ENCODE measurements at places on chromosomes 6 and 20.
A peak's percentile ranks its signal among the peaks of the same experiment; 100 is the strongest.

DNA sequence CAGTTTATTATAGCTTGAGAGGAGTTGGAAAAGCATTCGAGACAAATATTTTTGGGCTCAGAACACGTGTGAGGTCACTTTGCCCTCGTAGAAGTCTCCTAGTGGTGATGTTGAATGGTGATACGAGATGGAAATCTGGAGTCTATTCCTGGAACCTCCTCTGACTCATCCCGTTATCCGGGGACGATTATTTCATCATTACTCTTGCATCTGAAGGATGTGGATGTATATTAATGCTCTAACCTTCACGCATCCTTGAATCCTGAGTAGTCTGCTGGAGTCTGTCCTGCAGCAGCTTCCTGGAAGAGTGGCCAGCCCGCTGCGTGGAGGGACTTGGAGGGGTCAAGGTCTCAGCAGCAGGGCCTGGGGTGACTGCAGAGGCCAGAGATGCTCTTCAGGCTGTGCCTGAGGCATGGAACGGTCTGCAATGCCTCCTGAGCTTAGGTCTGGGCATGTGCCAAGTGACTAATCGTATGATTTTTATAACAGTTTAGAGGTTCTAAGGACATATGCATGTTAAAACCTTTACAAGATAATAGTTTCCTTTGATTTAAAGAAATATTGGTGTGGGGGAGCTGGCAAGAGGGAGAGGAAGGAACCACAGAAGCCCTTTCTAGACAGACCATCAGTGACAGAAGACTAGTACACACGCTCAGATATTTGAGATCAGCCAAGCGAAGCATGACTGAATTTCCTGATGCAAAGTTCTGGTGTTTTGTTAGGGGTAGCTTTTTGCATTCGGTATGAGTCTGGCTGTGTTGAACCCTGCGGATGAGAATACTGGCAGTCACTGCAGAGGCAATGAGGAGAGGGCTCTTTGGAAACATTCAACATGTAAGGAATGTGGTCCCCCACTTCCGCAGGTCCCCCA is 400.2 kb downstream of the QKI start:
- no peak for DNase-seq

- DNase-seq, result no peak
Observed at GRCh38 chr6:168741942-168742782, 301.2 kb downstream of the SMOC2 start.

GRCh38 chr20:35286077-35286898 is 1.7 kb upstream of the EIF6 start:
- no peak for DNase-seq

DNA sequence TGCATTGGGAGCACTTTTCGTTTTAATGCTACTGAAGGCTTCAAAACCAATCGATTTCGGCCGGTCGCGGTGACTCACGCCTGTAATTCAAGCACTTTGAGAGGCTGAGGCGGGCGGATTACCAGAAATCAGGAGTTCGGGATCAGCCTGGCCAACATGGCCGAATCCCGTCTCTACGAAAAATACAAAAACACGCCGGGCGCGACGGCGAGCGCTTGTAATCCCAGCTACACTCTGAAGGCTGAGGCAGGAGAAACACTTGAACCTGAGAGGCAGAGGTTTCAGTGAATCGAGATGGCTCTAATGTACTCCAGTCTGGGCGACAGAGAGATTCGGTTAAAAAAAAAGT is 58.4 kb downstream of the TRIM38 start:
- peak; percentile 41 for DNase-seq

GRCh38 chr6:29071831-29072723 is 15.0 kb downstream of the OR2B3 start:
- DNase-seq, result no peak

- no peak for DNase-seq
Observed at GRCh38 chr20:59001449-59002171, 5.4 kb downstream of the CTSZ start.

DNA sequence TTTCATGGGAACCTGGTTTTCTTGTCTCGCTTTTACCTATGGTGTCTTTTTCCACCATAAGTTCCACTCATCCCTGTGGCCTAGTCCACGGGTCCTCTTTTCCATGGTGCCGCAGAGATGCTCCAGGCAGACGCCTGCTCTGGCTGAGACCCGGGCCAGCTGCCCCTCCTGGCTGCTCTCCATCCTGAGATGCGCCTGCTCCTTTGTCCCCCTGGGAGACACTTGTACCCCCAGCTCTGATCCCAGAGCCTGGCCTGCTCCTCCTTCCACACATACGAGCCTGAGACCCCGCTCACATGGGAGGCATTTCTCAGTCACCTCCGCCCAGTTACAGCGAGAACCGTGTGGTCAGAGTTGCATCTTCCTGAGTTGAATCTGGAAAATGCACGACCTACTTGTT is 29.6 kb downstream of the RNASET2 start:
- no peak for DNase-seq

DNA sequence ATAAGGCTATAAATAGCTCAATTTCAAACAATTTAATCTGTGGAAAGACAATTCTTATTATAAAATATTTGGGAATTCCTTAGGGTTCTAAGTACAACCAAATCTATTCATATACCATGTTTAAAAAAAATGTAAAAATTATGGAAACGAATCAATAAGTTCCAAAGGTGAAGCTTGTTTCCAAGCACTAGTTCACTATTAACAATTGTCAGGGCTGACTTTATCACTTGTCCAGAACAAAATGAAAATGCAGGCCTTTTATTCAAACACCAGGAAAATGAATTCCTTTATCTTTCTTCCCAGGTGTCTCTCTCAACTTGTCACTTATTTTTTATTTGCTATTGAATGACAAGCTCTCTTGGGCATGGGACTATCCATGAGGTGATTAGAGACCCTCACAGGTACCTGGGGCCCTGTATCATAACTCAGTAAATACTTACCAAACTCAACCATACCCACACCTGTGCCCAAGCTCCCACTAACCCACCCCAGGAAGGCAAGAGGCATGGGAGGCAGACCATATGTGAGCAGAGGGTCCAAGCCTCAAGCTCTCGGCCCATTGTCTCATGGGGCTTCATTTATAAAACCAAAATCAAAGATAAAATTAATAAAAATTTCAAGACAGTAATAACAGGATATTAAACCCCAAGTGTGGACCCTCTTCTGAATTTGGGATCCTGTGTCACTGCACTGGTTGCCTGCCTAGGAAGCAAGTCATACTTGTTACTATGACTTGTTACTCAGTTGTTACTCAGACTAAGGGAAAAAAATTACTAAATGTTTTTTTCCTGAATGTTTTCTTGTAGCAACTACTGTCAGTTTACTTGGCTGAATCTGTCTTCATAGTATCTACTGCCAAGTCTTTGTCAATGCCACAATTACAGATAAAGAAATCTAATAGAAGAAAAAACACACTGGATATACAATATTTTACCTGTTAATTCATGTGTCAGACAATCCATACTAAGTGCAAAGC is 54.7 kb downstream of the PTPRK start:
- DNase-seq, result no peak

DNA sequence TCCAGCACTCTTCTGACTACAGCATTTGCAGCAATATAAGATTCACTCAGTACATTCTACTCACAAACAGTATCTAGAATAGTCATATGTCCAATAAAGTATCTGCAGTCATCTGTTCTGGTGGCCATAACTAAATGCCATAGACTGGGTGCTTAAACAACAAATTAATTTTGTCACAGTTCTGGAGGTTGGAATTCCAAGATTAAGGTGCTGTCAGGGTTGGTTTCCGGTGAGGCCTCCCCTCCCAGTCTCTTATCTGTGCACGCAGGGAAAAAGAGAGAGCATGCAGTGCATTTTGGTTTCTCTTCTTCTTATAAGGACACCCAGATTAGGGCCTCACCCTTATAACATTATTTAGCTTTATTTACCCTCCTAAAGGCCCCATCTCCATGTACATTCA is 21.3 kb upstream of the NUS1 start:
- DNase-seq, result no peak

DNA sequence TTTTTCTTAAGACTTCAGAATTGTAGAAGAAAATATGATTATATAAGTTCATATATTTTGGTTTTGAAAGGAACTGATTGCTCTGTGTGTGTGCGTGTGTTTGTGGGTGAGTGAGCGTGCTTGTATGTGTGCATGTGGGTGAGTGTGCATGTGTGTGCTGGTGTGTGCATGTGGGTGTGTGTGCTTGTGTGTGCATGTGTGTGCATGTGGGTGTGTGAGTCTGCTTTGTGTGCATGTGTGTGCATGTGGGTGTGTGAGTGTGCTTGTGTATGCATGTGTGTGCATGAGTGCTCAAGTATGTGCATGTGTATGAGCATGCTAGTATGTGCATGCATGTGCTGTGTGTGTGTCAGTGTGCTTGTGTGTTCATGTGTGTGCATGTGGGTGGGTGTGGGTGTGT is 238.5 kb downstream of the CDC5L start:
- DNase-seq, result no peak

- DNase-seq, result no peak
Observed at GRCh38 chr20:35000311-35000921, 44.7 kb downstream of the MYH7B start.
